Activated naive CD8-positive, alpha-beta T cell treated with anti-CD3 and anti-CD28 coated beads for 36 hours (primary cell): ENCODE measurements at places on chromosomes 1 and 21. TPM values are rescaled to one million over a fixed set of nuclear protein-coding genes. Genes with fewer than 3 reads are reported as not detected.

DNA sequence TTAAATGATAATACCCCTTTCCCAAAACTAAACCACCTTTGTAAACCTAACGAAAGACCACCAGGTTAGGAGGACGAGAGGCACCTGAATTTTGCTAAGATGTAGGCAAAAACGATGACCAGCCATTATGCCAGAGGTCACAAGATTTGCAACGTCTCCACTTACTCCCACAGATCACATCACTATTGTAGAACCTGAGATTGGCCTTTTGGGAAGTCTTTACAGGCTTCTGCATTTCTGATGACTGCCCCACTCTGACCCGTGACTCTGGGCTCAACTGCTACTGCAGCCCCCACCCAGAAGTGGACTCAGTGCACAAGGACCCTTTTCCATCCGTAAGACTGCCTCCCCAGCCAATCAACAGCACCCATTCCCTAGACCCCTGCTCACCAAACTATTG, 36.4 kb upstream of the COL6A2 start:
- H3K4me1 ChIP-seq = peaks cover 70% of the 10 kb centered on the region
- H3K27me3 ChIP-seq = peaks cover 10% of the 10 kb centered on the region
- no peak overlapping the region for H3K27ac ChIP-seq
- no peak overlapping the region for H3K4me3 ChIP-seq
- DNase-seq = no peak
- peaks cover 5% of the 10 kb centered on the region for H3K36me3 ChIP-seq

Gene S100A16
- not detected for total RNA-seq

Gene MSH4
- 0.22 TPM for total RNA-seq

DNA sequence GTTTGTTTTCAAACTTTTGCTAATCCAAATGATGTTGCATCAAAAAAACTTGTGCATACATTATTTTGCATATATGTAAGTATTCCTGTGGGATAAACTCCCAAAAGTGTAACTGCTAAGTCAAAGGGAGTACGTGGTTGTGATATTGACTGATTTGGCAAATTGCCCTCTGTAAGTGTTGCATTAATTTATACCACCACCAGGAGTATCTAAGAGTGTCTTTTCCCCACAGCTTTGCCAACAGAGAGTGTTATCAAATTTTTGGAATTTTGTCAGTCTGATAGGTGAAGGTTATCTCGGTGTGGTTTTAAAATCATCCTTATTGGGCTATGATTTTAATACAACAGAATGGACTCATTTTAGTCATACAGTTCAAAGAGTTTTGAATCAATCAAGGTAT, 30.1 kb upstream of the PARP1 start:
- no peak overlapping the region for H3K4me3 ChIP-seq
- DNase-seq = no peak
- H3K4me1 ChIP-seq = no peaks in the 10 kb centered on the region
- no peaks in the 10 kb centered on the region for H3K27me3 ChIP-seq
- H3K27ac ChIP-seq = no peak overlapping the region
- no peaks in the 10 kb centered on the region for H3K36me3 ChIP-seq

DNA sequence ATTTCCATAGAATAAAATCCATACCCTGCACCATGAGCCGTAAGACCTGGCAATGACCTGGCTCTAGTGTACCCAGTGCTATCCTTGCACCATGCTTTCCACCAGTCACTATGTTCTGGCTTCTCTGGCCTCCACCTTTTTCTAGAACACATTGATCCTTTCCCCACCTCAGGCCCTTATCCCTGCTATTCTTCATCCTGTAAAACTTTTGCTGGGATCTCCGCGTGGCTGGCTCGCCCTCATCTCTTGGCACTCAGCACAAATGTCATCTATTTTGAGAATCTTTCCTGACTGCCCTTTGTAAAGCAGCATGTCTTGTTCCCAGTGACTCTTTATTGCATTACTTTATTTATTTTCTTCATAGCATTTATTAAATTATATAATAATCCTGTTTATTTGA, 169.8 kb upstream of the B3GALT2 start:
- H3K4me3 ChIP-seq = no peak overlapping the region
- DNase-seq = no peak
- H3K4me1 ChIP-seq = no peaks in the 10 kb centered on the region
- H3K27me3 ChIP-seq = no peaks in the 10 kb centered on the region
- H3K27ac ChIP-seq = no peak overlapping the region

DNA sequence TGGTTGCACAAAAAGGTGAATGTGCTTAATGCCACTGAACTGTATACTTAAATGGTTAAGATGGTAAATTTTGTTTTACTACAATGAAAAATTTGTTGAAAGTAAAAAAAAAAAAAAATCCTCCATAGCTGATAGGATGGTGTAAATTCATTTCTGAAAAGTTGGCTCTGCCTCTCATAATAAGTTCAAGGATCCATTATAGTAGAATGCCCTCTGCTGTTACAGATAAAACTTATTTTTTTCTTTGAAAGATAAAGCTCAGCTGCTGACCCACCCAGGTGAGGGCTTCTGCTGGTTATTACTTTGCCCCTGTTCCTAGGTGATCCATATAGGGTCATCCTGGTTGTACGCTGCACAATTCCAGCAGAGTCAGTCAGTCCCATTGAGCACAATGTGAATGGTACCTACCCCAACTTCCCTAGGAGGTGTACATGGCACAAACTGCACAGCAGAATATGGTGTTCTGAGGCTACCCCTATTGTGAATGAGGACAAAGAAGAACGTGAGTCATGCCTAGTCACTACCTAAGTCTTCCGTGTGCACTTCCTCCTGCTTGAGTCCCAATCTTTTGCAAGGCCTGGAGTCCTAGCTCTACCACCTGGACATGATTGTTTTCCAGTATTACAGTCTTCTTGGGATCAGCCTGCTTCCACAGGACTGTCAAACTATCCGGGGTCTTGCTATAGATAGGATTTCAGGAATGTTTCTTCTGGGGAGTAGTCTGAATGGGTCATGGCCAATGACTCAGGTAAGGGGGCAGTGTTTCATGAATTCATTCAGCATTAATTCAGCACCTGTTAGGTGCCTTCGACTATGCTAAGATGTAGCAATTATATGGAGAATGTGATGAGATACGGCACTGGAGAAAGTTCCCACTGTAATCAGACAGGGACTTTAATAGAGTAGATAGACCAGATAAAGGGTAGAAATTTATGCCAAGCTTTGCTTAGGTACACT, 20.8 kb upstream of the CD5L start:
- no peak for DNase-seq
- H3K36me3 ChIP-seq = no peaks in the 10 kb centered on the region
- H3K4me1 ChIP-seq = no peaks in the 10 kb centered on the region
- no peak overlapping the region for H3K4me3 ChIP-seq
- no peak overlapping the region for H3K27ac ChIP-seq

Gene ANGPTL7
- total RNA-seq = not detected

- H3K4me3 ChIP-seq = no peak overlapping the region
- H3K36me3 ChIP-seq = peaks cover 10% of the 10 kb centered on the region
- H3K27ac ChIP-seq = no peak overlapping the region
- no peak for DNase-seq
- peaks cover 25% of the 10 kb centered on the region for H3K4me1 ChIP-seq
- H3K27me3 ChIP-seq = no peaks in the 10 kb centered on the region
Measured at GRCh38 chr21:45125357-45125756, 51.0 kb downstream of the ADARB1 start.

- no peak for DNase-seq
- peaks cover 57% of the 10 kb centered on the region for H3K27me3 ChIP-seq
- no peak overlapping the region for H3K27ac ChIP-seq
- H3K4me1 ChIP-seq = peaks cover 9% of the 10 kb centered on the region
- peaks cover 4% of the 10 kb centered on the region for H3K36me3 ChIP-seq
Measured at GRCh38 chr1:117671781-117672501, 66.1 kb downstream of the TENT5C start.

DNA sequence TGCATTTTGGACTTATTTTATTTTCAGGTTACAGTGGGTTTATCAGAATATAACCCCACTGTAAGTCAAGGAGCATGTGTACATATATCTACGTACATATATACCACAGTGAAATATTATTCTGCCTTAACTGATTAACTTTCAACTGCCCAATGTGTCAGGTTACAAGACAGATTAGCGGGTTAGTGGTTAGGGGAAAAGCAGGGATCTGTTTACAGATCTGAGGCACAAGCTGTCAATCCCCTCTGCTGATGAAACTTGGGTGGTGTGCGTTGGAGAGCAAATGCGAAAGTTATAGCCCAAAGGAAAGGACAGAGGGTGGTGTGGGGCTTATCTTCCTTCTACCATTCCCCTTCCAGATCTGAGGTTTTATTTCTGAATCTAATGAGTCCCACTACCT, 238.2 kb upstream of the KCNK2 start:
- H3K4me3 ChIP-seq = no peak overlapping the region
- H3K27ac ChIP-seq = no peak overlapping the region
- no peaks in the 10 kb centered on the region for H3K4me1 ChIP-seq
- DNase-seq = no peak
- no peaks in the 10 kb centered on the region for H3K36me3 ChIP-seq

DNA sequence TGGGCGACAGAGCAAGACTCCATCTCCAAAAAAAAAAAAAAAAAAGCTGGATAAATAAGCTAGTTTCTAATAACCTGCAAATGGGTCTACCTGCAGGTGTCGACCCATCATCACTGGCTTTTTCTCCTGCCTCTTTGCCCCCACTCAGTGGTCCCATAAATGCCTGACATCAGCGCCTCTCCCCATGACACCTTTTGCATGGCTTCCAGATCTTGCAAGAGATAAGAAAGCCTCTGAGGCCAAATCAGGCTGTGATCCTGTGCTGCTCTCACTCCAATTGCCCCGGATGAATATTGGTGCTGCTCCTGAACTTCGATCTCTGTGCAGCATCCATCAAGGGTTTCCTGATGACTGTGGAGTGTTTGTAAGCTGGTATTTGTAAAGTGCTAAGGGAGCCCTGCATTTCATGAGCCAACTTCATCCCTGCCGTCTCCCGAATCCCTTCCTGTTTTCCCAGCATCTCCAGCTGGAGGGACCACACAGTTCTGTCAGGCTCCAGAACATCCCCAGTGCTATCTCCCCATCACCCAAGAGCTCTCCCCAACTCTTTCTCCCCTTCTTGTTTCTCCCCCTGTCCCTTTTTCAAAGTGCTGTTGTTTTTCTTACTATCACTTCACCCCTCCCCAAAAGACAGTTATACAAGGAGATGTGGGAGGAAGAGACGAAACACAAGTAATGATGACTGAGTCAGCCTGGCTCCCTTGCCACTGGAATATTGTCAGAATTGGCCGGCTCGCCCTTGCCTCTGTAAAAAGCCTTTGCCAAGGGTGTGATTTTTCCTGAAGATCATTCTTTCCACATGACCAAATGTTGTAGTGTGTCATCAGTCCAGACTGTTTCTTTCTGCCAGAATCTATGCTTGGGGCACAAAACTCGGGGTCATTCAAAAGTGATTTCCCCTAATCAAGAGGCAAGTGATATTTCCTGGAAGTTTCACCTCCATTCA, 2.8 kb upstream of the EFHD2 start:
- peaks cover 20% of the 10 kb centered on the region for H3K27me3 ChIP-seq
- no peak overlapping the region for H3K4me3 ChIP-seq
- no peak for DNase-seq
- peaks cover 3% of the 10 kb centered on the region for H3K36me3 ChIP-seq
- peaks cover 13% of the 10 kb centered on the region for H3K4me1 ChIP-seq

GRCh38 chr1:237981223-237981622, 90.5 kb upstream of the ZP4 start:
- H3K27me3 ChIP-seq = no peaks in the 10 kb centered on the region
- no peaks in the 10 kb centered on the region for H3K4me1 ChIP-seq
- H3K27ac ChIP-seq = no peak overlapping the region
- DNase-seq = no peak

Gene ANKRD34A
- total RNA-seq = 9.3 TPM

- H3K27ac ChIP-seq = no peak overlapping the region
- no peaks in the 10 kb centered on the region for H3K4me1 ChIP-seq
- H3K4me3 ChIP-seq = no peak overlapping the region
- no peak for DNase-seq
Measured at GRCh38 chr21:33789697-33790096, 125.9 kb downstream of the ATP5PO start.

DNA sequence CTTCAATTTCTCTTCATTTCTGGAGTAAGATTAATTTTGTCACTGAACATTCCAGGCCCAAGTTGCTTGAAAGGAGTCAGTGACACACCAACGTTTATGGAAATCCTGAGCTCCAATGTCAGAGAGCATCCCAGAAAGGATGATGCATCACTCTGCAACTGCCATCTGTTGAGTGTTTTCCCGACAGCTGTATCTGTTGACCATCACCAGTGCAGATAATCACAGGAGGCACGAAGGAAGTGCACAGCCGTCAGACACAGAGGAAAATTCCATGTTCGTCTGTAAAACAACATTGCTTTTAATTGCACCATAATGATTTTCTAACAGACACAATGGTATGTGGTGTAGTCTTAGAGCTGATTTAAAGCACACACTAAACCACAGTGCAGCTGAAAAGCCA, 376.7 kb upstream of the ADGRL2 start:
- H3K36me3 ChIP-seq = no peaks in the 10 kb centered on the region
- no peaks in the 10 kb centered on the region for H3K27me3 ChIP-seq
- no peak for DNase-seq
- no peak overlapping the region for H3K4me3 ChIP-seq
- H3K27ac ChIP-seq = no peak overlapping the region
- H3K4me1 ChIP-seq = no peaks in the 10 kb centered on the region

DNA sequence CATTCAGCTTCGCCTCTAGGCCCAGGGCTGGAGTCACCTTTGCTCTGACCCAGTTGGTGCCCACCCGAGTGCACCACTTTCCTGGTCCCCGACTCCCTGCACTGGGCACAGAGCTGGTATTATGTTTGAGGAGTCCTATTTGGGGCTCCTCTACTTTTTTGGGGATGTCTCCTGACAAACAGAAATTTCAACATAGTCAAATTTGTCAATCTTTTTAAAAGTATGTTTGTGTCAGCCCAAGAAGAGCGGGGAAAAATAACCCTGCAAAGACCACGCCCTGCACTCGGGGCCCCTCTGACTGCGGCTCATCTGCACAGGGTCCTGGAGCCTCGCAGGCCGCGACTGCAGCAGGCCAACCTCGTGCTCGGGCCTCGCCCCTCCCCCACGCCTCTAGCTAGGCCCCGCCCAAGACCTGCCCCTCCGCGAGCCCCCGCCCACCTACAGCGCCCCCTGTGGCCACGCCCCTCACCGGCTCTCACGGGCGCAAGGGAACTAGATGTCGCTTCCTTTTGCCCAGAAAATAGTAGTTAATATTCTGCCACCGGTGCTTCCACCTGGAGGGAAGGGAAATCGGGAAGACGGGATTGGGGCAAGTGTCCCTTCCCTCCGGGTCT, 11.4 kb downstream of the FAM229A start:
- H3K27me3 ChIP-seq = no peaks in the 10 kb centered on the region
- peak overlapping the region; percentile 77 for H3K27ac ChIP-seq
- peaks cover 23% of the 10 kb centered on the region for H3K4me1 ChIP-seq
